ENCODE measurements at places on chromosomes 6 and 20.
A peak's percentile ranks its signal among the peaks of the same experiment; 100 is the strongest.

- no peak for DNase-seq
Measured at GRCh38 chr20:45497971-45498494, 17.4 kb downstream of the SPINT3 start.

DNA sequence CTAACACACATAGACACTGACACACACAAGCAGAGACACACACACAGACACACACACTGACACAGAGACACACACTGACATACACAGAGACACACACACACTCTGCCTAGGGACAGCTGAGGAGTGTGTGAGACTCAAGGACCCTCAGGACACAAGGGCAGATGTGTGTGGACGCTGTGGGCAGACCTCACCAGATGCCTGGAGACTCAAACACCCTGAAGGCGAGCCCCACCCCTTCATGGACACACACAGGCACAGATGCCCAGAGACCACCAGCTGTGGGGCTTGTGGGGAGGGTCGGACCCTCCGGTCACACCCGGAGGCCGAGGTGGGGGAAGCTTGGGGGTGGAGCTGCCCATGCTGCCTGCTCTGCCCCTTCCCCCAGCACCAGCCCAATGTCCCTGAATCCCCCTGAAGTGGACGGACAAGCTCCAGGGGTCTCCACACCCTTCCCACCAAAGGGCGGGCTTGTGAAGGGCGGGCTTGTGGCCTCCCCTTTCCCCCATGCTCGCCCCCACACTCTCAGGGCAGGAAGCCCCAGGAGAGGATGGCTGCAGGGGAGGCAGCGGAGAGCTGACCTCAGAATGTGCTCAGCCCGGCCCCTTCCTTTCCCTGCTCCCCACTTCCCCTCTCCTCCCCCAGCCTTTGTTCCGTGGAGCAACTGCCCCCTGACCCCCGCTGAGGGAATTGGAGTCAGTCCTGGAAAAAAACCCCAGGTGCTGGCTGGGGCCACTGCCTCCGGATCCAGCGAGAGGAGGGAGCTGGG lies 13.9 kb upstream of the ABHD16B start:
- no peak for DNase-seq

- no peak for DNase-seq
Measured at GRCh38 chr20:49624317-49624716, 56.4 kb upstream of the PTGIS start.

GRCh38 chr20:59623133-59623532 lies 18.8 kb downstream of the PHACTR3 start:
- DNase-seq, result no peak

- DNase-seq, result peak; percentile 27
Measured at GRCh38 chr6:108559884-108560462, 744 bp upstream of the FOXO3 start.

DNA sequence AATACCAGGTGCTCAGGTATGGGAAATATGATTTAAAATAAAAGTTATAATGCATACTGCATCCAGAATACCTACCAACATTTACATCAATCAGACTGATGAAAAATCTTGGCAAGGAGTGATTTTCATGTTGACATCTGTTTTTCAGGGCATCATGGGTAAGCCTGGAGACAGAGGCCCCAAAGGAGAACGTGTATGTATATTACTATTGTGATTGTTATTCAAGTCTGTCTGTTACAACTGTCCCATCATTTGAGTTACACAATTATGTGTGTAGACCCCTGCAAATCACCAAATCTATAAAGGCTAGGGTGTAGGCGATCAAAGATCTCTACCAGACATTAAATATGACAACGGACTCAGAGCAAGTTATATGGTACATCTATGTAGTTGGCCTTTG lies 118.2 kb downstream of the COL9A1 start:
- no peak for DNase-seq

- no peak for DNase-seq
Measured at GRCh38 chr6:138113588-138114210, 6.5 kb upstream of the PERP start.

DNA sequence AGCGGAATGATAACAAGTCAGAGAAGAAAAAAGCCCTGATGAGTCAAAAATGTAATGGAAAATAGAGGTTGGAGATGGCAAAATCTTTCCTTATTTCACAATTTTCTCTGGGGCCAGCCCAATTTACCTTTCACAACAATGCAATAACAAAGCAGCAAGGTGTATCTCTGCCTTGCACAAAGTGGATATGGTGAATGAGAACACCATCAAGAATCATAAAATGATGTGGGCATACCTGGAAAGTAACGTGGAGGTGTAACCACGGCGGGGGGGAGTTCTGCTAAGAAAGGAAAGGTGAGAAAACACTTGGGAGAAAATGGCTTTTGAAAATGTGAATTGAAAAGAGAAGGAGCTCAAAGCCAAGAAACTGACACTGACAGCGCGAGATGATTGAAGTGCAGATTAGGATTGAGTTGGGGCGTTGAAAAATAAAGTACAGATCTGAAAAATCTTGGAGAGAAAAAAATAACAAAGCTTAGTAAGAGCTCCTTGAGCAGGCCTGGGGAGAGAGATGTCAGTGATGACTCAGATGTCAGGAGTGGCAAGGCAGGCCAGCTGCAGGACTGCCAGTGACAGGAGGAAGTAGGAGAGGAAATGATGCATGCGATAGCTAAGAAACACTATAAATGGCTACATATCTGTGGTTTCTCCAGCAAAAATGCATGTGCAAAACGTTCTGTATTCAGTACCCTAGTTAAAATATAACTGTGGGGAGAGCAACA lies 26.2 kb downstream of the ARHGAP18 start:
- peak; percentile 57 for DNase-seq

DNA sequence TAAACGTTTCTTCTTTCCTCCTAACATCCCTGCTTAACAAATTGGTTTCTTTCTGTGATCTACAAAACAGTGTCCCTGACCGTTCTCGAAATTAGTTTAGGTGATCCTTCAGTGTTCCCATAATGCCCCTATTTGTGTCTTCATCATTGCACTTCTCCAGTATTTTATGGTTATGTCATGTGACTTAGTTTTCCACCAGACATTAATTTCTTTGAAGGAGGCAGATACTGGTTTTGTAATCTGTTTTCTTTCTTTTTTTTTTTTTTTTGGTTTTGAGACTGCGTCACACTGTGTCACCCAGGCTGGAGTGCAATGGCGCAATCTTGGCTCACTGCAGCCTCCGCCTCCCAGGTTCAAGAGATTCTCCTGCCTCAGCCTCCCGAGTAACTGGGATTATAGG lies 49.2 kb downstream of the FAM217A start:
- no peak for DNase-seq

- no peak for DNase-seq
Measured at GRCh38 chr6:163494279-163494727, 79.8 kb downstream of the QKI start.

DNA sequence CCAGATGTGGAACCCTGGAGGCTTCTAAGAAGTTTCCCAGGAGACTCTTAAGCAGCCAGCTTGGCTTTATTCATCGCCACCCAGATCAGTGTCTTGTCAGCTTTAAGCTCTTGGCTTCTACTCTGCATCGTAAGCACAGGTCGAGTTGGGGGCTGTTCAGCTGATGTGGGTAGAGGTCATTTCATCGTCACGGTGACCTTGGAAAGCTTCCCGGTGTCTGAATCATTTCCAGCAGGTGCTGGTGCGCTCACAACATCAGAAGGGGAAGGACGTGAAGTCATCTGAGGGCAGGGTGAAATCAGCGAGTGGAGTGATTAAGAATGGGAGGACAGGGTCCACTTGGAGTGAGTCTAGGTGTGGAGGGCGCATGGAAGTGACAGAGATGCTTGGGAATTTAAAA lies 112.6 kb downstream of the SASH1 start:
- DNase-seq, result no peak

DNA sequence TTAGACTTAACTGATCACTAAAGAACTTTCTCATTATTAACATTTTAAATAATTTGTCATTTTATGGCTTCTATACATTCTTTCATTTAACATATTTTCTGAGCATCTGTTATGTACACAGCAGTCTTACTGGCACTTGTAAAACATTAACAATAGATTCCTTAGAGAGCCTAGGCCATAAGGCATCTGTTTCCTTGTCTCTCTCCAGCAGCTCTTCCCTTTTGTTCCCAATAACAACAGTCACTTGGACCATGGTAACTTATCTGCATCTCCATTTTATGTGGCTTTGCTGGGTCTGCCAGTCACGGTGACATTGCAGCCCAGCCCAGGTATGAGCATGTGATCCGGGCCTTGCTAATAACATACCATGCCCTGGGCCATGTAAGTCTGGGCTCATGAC lies 11.7 kb upstream of the TASP1 start:
- DNase-seq, result no peak

DNA sequence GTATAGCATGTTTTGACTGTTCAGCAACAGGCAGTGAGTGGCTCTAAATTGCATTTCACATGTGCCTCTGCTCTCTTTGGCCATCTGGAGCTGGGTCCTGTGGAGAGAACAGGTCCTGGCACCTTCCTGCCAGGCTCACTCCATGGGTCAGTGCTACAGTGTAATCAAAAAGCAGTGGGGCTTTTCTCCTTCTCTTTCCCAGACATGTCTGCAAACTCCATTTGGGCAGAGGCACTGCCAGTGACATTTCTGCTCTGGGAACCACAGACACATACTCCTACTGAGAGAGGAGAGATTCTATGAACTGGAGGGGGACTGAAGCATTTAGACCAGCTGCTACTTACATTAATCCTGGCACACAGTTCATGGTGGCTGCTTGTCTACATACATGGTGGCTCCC lies 68.3 kb upstream of the TRAF3IP2 start:
- no peak for DNase-seq

DNA sequence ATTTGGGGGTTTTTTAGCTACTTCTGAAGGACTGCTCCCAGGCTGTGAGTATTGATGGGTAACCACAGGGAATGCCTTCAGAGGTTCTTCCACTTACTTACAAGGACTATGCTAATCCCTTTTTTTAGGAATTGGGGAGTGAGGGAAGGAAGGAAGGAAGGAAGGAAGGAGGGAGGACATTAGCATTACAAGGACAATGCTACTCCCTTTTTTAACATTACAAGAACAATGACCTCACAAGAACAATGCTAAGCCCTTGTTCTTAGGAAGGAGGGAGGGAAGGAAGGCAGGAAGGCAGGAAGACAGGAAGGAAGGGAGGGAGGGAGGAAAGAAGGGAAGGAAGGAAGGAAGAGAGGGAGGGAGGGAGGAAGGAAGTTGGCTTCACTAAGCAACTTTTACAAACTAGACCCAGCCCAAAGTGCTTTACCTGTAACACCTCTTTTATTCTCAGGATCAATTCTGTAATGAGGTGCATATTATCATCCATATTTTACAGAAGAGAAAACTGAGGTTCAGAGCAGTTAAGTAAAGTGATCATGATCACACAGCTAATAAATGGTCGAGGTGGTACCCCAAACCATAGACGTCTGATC lies 446.8 kb upstream of the JARID2 start:
- DNase-seq, result no peak

DNA sequence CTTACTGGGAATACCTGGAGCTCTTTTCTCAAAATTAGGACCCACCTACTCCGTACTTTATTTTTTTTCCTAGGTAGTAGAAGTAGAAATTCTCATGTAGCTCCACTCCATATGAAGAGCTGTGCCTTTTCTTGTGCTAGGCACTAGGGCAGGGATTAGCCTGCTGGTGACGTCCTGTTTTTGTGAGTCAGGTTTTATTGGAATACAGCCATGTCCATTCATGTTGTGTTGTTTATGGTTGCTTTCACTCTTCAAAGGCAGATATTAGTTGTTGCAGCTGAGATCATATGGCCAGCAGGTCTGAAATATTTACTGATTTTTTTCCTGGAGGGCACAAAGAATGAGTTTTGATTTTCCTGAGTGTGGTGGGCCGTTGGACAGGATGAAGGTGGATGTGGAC lies 20.5 kb downstream of the XRN2 start:
- no peak for DNase-seq

- no peak for DNase-seq
Measured at GRCh38 chr6:80728830-80729229, 622.4 kb downstream of the BCKDHB start.

DNA sequence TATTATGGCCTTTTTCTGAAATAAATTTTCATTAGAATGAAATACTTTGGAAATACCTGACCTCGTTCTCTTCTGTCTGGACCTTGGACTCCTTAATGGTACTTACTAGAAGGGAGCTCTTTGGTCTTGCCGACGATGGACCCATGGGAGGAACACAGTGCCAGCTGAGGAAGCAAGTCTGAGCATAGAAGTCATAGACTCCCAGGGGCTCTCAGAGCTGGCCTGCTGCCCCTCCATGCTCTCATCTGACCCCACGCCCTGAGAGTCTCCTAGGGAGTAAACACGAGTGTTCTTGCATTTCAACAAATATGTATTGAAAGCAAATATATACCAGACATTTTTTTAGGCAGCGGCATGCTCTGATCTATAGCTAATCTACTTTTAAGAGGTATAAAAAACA lies 87.8 kb downstream of the PLEKHG1 start:
- no peak for DNase-seq

DNA sequence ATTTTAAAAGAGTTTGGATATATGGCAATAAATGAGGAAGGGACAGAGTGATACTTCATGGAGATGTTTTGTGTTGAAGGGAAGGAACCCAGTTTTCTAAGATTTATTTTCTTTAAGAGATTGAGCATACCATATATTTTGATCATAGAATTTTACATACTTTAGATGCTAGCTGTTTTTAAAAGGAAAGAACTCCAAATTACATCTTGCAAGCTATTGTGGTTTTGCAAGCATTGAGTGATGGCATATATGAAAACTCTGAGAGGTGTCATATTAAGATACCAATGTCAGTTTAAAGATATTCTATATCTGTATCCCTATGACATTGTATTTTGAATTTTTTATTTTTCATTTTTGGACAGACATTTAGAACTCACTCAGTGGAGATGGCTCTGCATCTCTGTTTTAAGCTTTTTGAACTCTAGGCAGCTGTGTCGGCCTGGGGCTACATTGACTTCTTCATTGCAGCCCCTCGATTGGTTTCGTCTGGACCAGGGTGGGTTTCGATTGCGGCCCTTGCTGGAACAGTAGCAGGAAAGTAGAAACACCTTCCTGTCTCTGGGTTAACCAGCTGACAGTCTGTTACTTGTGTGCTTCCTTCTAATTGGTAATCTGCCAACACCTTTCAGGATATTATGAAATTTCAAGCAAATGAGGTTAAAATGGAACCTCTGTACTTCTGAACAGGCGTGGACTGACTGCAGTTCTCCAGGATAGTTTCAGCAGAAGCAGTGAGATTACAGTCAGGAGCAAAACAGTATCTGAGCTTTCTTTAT lies 14.0 kb downstream of the IGF2R start:
- no peak for DNase-seq

GRCh38 chr20:37347891-37348791 lies 2.2 kb downstream of the SRC start:
- DNase-seq, result peak; percentile 34

GRCh38 chr6:99619409-99619762 lies 12.8 kb downstream of the PRDM13 start:
- no peak for DNase-seq

Measured in activated CD4-positive, alpha-beta T cell treated with anti-CD3 and anti-CD28 coated beads, Interleukin-2, amount 50 U/mL, for 48 hours (primary cell).